GM10248 (cell line): ENCODE measurements at places on chromosomes 11 and 22.
A peak's percentile ranks its signal among the peaks of the same experiment; 100 is the strongest.

DNA sequence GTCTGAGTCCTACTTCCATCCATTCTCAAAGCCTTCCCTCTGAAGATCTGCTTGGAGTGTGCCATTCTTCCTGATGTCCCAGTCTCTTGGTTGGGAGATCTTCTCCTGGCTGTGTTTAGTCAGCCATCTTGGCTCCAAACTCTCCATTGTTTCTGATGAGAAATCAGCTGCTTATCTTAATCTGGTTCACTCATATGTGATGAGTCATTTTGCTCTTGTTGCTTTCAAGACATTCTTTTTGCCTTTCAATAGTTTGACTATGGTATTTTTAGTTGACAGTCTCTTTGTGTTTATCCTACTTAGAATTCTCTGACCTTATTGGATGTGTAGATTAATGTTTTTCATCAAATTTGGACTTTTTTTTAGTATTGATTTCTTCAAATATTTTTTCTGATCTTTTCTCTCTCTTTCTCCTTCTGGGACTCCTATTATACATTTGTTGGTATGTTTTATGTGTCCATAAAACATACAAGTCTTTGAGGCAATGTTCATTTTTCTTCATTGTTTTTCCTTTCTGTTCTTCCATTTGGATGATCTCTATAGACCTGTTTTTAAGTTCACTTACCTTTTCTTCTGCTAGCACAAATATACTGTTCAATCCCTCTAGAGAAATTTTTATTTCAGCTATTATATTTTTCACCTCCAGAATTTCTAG lies 77.2 kb upstream of the CLPB start:
- no peak for DNase-seq

- DNase-seq, result peak; percentile 86
Observed at GRCh38 chr11:86244063-86244521, 461 bp upstream of the EED start.

DNA sequence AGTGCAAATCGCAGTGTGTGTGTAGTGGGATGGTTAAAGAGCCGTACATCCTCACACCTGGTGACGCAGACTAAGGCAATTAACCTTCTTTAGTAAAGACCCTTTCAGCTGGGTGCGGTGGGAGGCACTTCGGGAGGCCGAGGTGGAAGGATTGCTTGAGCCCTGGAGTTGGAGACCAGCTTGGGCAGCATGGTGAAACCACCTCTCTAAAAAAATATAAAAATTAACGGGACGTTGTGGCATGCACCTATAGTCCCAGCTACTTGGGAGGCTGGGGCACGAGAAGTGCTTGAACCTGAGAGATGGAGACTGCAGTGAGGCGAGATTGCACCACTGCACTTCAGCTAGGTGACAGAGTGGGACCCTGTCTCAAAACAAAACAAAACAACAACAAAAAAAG lies 31.5 kb downstream of the ZBTB16 start:
- no peak for DNase-seq

GRCh38 chr22:44424359-44424682 lies 73.7 kb downstream of the RTL6 start:
- DNase-seq, result no peak

DNA sequence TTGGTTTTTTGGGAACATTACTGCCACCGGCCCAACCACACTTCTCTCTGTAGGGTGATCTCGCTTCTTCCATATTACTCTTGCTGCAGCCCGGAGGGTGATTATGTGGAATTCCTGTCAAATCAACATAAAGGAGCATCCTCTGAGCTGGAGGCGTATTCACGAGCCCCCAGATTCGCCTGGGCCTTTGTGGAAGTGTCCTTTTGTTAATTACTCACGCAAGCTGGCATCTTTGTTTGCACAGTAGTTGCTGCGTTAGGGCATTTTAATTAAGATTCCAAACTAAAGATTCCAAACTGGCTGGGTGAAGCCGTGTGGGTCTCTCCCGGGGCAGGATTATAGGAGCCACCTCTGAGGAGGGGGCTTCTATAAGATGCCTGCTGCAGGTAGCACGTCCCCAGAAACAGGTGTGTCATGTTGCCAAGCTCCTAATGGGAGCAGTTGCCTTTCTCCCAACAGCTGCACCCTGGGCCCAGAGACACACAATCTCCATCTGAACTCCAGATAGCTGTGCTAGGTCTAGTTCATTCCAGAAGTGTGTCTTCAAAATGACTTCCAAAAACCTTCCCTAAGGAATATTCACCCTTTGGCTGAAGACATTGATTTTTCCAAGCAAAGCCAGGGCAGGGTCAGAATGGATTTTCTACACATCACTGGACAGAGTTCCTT lies 40.9 kb downstream of the SHISAL1 start:
- DNase-seq, result no peak

- DNase-seq, result no peak
Observed at GRCh38 chr11:120184946-120185705, 25.7 kb upstream of the OAF start.

DNA sequence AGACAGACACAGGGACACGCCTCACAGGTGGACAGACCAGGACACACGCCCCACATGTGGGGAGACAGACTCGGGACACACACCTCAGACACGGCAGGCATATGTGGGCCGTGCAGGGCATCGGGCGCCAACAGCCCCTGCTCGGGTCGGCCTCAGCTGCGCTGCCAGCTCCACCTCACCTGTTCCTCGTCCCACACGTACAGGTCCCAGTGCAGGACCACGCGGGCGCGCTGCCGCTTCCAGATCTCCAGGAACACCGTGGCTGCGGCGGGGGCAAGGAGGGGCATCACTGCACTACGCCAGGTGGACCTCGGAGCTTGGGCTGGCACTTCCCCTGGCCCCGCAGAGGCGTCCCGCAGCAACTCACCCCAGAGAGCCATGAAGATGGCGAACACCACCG lies 12.4 kb downstream of the ANO9 start:
- DNase-seq, result no peak

GRCh38 chr11:9617940-9618339 lies 44.5 kb downstream of the WEE1 start:
- DNase-seq, result no peak

GRCh38 chr22:49789289-49790141 lies 38.2 kb downstream of the BRD1 start:
- DNase-seq, result no peak

- DNase-seq, result no peak
Observed at GRCh38 chr11:127994736-127995135, 592.6 kb downstream of the ETS1 start.

- no peak for DNase-seq
Observed at GRCh38 chr11:8652140-8652539, 30.3 kb downstream of the TRIM66 start.

DNA sequence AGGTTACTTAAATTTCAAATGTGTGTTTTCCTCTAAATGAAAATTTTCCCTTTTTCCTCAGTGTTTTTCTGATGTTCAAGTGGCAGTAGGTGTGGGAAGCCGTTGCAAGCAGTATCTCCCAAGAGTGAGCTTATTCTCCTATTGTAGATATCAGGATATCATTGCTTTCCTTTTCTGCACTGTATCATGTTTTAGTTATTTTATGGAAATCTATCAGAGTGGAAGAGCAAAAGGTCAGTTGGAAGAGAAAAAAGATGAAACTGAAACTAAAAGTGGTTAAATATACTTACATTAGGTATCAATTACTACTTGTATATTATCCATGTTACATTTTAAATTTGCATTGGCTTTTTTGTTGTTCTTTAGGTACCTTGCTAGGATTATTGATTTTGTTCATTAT lies 57.0 kb downstream of the PDE3B start:
- DNase-seq, result no peak

DNA sequence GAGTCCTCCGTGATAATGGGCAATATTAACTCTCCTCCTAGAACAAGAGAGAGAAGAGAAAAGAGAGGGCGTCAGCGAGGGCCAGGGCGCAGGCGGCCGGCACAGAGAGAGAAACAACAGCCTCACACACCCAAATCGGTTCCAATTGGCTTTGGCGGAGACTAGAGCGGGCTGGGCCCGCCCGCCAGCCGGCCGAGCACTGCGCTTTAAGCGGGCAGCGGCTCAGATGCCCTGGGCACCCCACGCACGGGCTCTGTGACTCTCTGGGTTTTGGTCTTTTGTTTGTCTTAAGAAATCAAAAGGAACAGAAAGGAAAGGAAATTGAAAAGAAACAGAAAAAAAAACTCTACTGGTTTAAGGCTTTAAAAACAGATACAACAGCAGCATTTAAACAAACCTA lies 17.0 kb downstream of the SLC22A12 start:
- no peak for DNase-seq

- no peak for DNase-seq
Observed at GRCh38 chr11:70568035-70568813, 169.9 kb downstream of the CTTN start.

- DNase-seq, result no peak
Observed at GRCh38 chr11:77672264-77672663, 34.7 kb upstream of the CLNS1A start.

- no peak for DNase-seq
Observed at GRCh38 chr22:25853078-25853477, 111.1 kb downstream of the MYO18B start.

DNA sequence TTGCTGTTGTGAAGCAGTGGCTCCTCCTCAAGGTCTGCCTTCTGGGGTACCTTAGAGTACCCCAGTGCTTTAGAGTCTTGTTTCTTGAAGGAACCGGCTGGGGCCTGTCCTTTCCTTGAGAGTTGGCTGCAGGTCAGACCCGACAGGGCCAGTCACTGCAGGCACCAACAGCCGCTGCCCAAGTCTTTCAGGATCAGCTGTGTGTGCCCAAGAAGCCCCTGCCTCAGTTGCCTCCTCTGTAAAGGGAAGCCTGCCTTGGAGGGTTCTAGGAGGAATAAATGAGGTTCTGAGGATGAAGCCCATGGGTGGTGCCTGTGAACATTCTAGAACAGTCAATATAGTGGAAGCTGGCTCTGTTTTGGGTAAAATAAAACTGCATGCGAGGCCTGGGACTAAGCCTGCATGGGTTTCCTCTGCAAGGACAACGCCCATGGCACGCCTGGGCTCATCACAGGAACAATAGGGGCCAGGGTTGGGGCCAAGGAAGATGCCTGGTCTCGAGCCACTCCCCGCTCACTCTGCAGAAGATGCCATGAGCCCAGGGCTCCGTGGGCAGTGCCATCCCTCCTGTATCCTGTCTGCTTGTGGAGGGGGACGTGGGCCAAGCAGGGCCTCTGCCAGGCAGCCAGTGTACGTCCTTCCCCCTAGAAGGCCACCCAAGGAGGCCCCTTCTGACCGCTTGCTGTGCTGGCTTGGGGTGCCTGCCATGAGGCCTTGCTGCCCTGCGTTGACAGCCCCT lies 81.6 kb downstream of the MED15 start:
- no peak for DNase-seq

DNA sequence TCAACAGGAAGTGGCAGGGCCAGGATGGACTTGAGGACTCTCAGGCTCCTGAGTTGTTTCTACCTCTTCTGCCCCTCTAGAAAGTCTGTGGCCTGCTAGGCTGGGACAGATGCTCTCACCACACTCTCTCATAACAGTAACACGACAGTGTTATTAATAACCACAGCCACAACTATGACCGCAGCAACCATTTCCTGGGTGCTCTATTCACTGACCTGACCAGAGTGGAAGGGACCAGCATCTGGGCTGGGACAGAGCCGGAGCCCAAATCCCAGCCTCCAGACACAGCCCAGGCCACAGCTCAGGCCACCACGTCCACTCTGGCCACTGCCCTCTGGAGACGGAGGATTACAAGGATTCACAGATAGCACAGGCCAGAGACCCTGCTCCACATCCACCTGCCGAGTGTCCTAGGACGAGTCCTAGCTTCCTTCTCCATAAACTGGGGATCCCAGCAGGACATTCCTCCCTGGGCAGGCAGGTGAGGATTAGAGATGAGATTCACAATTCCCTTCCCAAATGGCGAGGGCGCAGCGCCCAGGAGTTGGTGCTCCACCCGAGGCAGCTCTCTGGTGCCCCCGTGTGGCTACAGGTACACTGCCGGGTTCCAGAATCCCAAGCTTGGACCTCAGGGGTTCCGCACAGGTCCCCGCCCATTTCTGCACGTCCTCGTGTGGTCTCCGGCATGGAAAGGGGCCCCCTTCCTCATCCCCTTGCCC lies 7.1 kb downstream of the PNPLA5 start:
- DNase-seq, result peak; percentile 76

DNA sequence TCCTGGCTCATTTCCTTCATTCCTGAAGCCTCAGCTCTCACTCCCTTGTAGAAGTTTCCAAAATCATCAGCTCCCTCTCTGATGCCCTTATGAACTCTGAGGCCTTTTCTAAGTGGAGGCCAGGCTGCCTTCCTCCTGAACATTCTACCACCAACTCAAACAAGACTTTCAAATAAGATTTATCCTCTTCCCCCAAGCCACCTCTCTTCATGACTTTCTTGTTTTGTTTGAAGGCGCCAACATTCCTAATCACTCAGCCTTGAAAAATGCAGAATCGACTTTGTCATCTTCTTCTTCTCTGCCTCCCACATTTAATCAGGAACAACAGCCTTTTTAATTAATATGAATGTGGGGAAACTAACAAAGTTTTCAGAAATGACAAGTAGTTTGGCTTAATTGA lies 927.9 kb downstream of the OPCML start:
- DNase-seq, result no peak

- no peak for DNase-seq
Observed at GRCh38 chr11:64234647-64235379, 429 bp downstream of the VEGFB start.

DNA sequence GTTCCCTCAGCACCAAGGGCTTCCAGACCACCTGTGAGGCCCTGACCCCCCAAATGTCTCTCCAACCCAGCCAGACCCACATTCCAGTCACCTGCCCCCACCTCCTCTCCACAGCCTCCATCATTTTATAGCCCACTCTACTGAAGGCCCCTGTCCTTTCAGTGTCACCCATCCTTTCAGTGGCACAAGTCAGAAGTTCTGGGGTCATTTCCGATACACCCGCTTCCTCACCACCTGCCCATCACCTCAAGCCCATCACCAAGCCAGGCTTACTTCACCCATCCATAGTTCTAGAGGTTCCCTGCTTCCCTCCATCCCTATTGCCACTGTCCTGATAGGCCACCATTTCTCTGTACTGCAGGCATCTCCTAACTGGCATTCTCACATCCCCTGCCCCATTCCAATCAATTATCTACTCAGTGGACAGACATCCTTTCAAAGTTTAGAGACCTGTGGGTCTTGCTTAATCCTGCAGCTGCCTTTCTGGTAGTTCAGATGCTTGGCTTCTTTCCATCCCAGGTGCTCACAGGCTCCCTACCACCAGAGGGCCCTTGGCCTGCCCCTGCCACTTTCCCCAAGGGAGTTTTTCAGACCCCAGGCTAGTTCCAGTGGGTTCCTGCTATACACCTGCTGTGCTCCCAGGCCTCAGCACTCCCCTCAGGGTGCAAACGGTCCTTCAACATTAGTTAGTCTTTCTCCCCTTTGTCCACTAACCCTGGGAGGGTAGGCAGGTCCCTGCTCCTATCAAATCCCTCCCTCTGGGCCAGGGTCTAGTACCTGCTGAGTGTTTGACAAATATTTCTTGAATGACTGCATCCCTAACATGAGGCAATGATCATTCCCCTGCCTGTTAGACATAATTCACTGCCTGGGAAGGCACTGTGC lies 7.6 kb downstream of the KCNQ1OT1 start:
- DNase-seq, result no peak

GRCh38 chr22:26842103-26842502 lies 184.7 kb downstream of the MIAT start:
- DNase-seq, result no peak

- DNase-seq, result no peak
Observed at GRCh38 chr11:126265811-126266210, 2.9 kb downstream of the SRPRA start.
